ENCODE measurements at places on chromosomes 3 and 15.

DNA sequence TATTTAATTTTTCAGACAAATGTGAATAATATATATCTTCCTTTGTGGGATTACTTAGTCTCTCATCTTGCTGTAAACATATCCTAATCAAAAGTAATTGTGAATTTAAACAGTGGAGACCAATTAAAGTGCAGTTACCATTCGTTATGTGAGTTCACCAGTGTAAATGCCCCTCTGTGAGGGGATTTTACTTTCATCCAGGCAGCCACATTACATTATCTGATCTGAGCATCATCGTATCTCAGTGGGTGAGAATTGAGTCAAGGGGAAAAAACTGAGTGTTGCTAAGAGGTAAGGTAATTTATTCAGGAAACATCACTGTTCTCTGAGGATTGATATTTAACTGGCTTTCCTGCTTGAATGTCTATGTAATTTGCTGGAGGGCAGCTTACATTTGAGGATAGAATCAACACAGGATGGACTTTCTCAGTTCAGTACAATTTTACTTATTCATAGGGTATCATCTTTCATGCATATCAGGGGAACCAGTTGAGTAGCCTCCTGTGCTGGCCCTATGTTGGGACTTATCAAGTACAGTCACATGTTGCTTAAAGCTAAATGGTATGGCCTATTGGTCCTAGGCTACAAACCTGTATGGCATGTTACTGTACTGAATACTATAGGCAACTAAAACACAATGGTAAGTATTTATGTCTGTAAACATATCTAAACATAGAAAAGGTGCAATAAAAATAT is 219.7 kb downstream of the CD47 start:
- DNase-seq, result no peak

- no peak for DNase-seq
Observed at GRCh38 chr3:72042397-72043203, 257.7 kb upstream of the PROK2 start.

DNA sequence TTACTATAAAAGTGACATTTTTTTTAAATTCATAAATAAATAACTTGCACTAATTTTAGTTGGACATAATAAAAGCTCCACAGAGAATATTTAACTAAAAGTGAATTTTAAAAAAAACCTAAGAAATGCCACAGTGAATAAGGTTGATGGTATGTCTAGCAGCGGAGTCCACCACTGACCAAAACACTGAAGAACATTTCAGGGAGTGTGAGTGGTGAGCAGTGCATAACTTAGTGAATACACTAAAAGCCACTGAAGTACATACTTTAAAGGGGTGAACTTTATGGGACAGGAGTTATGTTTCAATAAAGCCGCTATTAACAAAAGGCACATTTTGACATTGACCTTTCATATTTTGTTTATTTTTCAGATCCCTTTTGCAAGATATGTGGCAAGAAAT is 32.3 kb downstream of the SRP14 start:
- no peak for DNase-seq

DNA sequence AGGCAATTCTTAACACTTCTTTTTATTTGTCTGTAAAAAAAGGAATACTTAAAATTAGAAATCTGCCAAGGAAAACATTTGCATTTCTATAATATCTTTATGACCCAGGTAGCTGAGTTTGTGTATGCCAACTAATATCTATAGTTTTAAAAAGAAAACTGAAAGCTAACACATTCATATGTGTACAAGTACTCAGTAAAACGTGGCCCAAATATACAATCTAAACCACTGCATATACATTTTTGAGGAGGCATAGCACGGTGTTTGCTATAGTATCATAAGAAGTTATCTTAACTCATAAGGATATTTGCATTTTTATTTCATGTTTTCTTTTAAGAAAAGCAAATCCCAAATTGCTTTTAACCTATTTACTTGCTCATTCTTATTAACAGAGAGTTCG is 172.7 kb downstream of the ZBTB20 start:
- no peak for DNase-seq

DNA sequence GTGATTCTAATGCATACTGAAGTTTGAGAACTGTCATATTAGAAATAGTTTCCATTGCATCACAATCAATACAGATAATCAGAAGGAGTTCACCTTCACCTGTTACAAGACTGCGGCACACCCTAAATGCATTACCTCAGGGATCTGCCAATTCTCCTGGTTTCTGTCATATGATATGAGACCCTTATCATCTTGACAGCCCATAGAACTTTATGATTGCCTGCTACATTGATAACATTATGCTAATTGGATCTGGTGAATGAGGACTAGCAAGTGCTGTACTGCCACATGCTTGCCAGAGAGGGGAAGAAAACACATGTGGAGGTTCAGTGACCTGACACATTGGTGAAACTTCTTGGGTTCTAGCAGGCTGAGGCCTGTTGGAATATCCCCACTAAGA is 41.4 kb downstream of the FAH start:
- DNase-seq, result no peak

GRCh38 chr3:69766638-69767037 is 27.4 kb downstream of the MITF start:
- no peak for DNase-seq

All from stimulated activated CD4-positive, alpha-beta T cell treated with anti-CD3 and anti-CD28 coated beads, Interleukin-4, amount 100 ng/mL, for 1 hour (primary cell).